ENCODE measurements at places on chromosomes 16 and 17.

GRCh38 chr17:57625511-57625910 lies 119.6 kb downstream of the CCDC182 start:
- no peak for DNase-seq

DNA sequence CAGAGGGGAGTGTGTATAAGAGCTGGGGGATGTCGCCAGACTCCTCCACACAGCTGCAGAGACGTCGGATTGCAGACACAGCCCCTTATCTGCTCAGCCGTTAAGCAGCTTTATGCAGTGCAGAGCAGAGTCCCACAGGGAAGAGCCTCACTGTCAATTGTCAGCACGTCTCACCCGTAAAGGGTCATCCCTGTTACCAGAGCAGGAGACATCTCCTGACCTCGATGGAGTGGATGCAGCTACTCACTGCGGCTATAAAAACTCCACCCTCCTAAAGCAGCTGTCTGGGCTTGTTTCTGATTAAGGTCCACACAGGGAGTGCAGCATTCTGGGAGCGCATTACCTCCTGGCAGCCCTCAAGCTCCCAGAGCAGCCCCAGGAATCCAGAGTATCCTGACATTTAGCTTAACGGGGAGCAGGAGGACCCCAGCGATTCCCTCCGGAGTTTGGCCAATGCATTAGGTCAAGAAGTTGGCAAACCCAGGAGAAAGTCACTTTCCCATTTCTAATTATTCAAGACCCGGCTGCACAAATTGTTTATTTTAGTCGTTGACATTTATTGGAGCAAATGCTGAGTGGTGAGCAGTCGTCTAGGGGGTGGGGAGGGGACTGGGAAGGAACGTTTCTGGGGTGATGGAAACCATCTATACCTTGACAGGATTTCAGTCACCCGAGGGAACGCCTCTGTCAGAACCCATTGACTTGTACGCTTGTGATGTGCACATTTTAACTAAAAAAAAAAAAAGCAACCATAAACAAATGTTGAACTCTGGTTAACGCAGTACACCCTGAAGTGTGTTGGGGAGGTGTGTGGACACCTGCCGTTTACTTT lies 100.0 kb upstream of the ZNF469 start:
- no peak for DNase-seq

DNA sequence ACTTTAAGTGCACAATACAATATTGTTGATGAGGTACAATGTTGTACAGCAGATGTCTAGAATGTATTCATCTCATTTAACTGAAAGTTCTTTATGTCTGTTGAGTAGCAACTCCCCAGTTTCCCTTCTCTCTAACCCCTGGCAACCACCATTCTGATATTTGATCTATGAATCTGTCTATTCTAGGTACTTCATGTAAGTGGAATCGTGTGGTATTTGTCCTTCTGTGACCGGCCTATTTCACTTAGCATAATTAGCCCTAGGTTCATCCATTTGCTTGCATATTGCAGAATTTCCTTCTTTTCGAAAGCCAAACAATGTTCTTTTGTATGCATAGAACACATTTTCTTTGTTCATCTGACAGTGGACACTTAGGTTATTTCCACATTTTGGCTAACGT lies 10.8 kb downstream of the RGS9 start:
- no peak for DNase-seq

DNA sequence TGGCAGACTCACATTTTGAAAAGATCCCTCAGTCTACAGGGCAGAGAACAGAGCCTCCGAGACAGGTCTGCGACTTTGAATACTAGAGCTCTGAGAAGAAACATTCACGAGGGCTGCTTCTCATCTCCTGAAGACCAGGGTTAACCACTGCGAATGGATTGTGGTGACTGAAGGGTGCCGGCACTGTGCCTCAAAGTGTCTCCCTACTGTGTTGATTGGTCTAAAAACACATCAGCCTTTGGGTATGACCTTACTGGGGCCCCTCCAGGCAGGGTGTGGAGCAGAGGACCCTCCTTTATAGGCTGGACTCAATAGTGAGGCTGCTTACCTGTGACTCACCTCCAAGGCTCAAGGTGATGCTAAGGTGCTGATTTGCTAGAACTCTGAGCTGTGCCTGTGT lies 2.6 kb upstream of the LGALS9 start:
- no peak for DNase-seq

- no peak for DNase-seq
These were observed 692 bp upstream of the SOCS1 start for GRCh38 chr16:11256661-11257130.

DNA sequence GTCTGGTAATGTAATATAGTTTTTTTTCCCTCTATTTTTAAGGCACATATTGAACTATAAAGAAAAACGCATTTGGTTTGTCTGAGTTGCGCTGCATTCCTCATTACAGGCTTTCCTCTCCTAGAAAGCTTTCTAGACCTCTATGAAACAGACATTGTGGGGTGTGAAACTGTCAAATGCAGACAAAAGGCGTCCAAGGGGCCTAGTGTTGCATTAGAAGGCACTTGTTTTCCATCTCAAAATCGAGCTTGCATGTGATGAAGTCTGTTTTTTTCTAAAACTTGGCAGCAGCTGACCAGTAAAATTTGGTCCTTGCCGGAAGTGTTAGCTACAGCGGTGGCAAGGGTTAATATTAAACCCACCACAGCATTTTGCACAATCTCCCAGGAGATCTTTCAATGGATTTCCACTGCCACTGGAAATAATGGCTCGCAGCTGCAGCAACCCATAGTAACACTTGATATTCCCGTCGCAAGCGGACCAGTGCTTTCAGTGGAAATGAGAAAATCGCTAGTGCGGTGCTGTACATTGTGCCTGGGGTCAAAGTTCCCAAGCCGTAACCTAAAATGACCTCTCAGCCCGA lies 602.6 kb downstream of the KCNJ2 start:
- no peak for DNase-seq

DNA sequence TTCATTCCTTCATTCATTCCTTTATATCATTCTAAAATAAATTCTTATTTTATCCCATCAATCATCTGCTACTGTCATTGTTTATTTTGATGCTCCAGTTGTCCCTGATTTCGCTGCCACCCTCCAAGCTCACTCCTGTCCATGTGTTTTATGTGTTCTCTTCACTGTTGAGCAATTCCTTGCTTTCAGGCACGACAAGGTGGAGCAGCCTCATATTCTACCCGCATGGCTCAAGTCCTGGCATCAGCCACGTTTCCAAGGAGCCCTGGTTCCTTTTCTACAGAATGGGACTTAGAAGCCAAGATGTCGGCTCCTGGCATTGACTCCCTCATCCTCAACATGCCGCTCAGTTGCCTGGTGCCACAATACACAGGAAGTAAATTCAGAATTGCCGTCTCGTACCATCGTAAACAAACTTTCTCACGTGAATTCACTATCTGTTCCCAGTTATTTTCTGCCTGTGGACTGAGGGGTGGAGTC lies 139.0 kb downstream of the RPTOR start:
- DNase-seq, result no peak

- DNase-seq, result no peak
These were observed 81.7 kb downstream of the MRM3 start for GRCh38 chr17:863880-864279.

GRCh38 chr16:67407176-67407787 lies 9.0 kb downstream of the ZDHHC1 start:
- DNase-seq, result no peak

DNA sequence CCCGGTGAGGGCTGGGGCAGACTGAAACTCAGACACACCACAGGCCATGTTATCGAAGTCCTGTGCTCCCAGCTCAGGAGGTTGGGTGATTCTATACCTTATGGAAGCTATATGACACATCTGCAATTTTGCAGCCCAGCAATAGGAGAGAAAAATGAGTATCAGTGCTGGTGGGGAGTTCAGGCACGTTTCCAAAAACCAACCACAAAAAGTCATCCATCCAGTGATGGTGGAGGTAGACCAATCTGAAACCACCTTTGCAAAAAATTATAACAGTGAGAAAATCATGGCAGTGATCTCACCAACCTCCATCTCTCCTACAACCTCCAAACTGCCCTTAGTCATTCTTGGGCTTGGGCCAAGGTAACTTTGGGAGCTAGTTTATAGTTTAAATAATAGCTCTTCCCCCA lies 327.9 kb downstream of the SLC39A11 start:
- no peak for DNase-seq

GRCh38 chr16:85946541-85947124 lies 47.7 kb downstream of the IRF8 start:
- no peak for DNase-seq

GRCh38 chr17:39608142-39608981 lies 642 bp upstream of the NEUROD2 start:
- no peak for DNase-seq

DNA sequence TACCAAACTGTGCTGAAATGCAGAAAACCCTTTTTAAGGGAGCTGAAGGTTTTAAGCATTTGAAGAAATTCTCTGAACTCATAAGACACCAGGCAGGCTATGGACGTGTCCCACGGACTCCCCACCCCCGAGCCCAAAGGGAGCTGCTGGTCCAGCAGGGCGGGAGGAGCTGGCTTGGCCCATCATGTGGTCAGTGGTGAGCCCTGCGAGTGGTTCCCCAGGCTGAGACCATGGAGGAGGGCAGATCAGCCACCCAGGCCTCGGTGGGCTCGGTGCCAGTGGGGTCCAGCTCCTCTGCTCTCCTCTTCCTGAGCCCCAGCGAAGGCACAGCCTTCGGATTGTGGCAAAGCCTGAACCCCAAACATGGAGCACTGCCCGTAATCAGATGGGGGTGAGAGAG lies 27.0 kb downstream of the LGALS3BP start:
- no peak for DNase-seq

DNA sequence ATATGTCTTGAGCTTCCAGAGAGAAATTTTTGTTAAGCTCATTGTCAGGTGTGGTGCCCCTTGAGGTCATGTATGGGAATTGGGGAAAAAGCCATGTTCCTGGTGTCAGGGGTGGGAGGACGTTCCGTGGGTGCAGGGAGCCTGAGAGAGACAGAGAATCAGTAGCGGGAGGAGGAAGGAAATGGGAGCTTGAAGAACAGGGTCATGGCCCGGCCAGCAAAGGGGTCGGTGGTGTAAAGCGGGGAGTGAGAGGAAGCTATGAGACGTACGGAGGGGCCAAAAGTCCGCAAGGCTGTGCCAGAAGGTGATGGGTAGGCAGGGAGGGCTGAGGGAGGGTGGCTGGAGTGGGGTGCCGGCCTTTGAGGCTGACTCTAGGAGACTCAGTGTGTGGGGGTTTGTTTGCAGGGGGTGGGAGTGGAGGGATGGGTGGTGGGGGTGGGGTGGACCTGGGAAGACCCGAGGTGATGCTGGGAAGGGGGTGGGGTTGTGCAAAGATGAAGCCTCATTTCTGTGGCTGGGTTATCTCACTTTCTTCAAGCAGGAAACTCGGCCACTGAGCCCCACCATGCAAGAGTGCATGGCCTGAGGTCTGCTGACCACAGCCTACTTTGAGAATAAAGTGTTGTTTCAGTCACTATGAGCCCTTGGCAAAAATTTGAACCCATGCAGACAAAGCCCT lies 63.6 kb downstream of the PLCG2 start:
- DNase-seq, result peak; percentile 10
